RPMI8226 (cell line): ENCODE measurements at places on chromosomes 2 and 18.

DNA sequence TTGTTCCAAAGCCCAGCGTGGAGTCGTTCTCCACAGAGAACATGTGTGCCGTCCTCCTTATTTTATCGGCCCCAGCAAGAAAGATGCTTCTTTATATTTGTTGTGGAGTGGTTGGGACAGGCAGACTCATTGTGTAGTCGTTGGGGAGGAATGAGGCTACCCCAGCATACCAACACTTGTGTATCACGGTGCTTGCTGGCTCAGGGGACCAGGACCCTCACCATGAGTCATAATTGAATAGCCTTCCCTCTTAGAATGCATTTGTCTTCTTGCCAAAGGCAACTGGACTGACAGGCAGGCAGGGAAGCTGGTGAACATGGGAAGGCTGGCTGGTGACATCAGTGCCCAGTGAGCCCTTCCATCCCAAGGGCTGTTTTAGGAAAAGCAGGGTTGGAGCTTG lies 4.7 kb downstream of the CAPN10 start:
- DNase-seq: no peak

DNA sequence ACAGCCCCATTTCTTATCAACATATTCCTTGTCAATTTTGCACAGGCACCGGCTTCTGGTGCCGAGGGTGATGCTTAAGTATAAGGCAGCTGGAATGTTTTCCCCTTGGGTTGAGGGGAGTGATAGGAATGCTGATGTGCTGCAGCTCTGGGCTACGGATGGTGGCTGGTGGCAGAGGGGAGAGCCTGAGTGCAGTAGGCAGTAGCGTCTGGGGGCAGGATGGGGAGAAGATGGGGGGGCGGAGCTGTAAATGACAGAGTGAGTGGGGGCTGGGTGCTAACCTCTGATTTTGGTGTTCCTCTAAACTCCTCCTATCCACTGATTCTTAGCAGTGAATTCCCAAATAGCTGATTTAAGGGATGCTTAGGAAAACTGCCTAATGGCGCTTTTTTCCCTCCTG lies 20.7 kb downstream of the TMEM178A start:
- no peak for DNase-seq

DNA sequence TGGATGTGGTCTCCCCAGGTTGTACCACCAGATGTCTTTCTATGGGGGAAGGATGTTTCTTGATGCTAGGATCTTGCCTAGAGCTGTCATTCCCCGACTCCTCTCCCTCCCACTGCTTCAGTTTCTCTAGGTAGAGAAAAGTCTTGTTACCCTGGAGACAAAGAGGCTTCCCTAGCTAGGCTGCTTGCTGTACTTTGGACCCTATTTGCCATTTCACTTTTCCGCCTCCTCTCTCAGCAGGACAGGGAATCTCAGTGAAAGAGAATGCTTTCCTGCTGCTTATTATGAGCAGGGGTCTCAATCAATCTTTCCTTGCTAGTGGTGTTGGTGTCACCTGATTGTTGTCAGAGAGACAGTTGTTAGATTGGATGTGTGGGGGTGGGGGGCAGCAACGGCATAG lies 818.8 kb upstream of the GYPC start:
- DNase-seq: no peak

GRCh38 chr2:223979730-223980396 lies 22.6 kb downstream of the MRPL44 start:
- DNase-seq: no peak

GRCh38 chr18:48841381-48842258 lies 109.1 kb downstream of the SMAD7 start:
- no peak for DNase-seq

DNA sequence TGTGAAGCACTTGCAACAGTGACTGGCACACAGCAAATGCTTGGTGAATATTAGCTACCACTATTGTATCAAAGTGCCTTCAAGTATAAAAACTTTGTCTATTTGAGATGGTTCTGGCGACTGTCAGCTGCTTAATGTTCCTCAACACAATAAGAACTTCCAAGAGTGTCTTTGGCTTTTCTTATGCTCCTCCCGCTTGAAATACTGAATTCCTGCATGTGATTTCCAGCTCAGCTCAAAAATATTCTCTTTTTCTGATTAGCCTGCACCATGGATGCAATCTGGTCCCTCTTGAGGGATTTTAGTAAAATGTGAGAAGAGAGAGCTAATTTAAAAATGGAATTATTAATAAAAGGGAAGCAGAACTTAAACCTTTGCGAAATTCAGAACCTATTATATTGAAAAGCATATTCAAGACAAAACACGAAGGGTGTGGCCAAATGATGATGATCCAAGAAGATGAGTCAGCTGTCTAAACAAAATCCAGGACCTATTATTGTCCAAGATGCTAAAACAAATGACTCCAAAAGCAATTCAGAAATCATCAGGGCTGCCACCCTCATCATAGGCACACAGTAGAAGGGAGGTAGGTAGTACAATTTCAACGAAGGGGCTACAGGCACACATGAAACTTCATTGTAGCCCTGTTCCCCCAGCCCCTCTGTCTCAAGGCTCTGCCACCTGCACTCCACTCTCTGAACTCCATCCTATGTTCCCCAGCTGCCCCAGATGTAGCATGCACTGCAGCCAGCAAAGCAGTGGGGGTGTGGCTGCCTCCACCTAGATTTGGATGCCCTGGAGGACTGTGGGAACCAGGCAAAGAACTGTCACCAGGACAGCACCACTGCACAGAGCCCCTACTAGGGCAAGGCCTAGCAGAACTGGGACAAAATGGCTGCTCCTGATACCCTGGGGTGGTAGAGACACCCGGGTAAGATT lies 190.1 kb downstream of the ZNF385B start:
- DNase-seq: no peak

DNA sequence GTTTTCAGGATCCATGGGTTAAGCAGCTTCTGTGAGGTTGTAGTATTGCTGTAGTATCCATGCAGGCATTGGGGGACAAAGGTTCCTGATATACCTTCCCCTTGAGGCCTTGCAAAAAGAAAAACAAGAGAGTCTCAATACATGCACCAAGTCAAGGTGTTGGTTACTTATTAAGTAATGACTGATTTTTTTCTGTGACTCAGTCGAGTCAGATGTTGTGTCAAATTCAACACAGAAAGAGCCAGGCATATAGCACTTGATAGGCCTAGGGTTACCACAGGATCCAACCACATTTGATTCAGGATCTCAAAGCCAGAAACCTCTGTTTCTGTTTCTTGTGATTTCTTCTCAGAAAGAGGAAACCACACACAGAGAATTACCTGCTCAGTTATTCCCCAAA lies 24.9 kb upstream of the CD8A start:
- DNase-seq: no peak

DNA sequence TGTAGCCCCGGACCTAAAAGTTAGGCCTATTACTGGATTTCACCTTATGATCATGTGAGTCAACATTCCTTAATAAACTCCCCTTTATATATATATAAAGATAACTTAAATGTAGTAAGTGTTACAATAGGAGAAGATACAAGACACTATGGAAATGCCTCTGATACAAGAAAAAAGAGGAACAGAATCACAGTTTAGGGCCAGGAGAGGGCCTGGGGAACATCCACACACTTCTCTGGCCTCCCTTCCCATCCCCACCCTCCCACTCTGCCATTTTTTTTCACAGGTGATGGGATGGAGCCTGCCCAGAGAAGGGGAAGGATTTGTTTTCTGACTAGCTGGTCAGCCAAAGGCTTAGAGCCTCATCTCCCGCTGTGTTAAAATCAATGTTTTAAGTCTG lies 6.4 kb downstream of the CDC42EP3 start:
- no peak for DNase-seq

DNA sequence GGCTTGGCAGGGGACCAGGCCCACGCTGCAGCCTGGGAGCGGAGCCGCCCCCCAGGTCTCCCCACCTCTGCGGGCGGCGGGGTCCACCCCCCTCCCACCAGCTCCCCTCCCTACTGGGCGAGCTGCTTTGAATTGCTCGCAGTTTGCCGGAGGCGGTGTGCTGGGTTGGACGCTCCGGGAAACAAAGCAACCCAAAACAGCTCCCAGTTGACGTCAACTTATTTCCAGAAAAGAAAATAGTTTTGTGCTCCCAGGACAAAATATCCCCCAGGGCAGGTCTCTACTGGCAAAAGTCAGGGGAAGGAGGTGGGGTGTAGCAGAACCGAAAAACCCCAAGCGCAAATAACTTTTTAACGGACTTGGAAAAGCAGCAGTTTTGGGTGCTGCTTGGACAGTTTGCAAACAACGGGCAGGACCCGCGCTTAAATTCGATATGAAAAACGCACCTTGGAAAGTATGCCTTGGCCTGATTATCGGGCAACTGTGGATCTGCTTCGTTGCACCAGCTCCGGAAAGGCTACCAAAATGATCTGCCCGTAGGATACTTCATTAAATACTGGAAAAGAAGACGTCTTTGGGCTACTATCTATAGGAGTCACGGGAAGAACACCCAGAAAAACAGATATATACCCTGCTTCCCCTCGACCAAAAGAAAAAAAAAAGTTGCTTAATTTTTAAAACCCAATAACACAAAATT lies 2.8 kb upstream of the KCTD1 start:
- DNase-seq: no peak

- no peak for DNase-seq
Observed at GRCh38 chr2:1746174-1747064, 2.1 kb upstream of the PXDN start.

DNA sequence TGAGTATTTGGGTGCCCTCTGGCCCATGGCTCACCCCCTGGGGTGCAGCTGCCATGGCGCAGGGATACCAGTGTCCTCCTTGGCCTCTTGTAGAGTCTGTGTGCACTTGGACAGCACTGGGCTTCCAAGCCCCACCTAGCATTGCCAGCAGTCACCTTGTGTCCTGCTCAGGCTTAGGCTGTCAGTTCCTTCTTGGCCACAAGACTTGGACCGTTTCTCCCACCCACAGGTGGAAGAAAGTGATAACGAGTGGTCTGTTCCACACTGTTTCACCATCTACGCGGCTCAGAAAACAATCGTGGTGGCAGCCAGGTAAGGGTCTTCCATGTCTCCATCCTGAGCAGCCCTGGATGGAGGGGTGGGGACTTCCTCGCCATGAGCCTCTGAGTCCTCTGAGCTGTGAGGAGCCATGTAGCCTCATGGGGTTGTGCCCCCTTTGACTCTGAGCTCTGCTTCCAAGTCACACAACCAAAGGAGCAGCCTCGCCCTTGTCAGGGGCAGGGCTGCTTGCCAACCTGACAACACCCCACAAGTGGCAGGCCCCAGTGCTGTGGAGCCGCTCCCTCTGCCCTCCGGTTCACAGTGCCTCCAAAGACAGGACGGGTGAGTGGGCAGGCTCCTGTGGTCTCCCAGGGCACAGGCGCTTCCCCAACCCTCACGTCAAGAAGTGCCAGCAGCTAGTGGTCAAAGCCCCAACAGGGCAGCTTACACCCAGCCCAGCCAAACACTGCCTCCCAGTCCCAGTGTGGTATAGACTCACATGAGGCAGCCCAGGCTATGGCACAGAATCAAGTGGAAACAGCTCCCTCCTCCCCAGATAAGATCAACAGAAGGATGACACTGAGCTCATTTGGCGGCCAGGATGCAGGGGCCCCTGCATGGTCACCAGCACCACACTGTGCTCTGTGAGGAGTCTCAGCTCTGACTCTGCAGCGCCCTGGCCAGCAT lies 18.4 kb downstream of the STK25 start:
- DNase-seq: no peak

DNA sequence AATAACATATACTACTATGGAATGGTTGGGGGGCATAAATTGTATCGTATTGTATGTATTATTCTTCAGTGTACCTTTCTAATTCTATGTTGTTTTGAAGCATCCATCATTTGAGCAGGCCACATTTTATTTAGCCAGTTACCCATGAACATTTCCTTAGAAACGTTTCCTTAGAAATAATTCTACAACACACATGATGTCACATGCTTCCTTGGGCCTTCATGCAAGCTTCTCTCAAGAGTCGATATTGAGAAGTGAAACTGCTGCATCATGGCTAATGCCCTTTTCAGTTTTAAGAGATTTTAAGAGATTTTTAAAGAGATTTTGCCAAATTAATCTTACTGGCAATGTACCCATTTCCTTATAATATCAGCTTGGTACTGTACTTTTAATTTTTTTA lies 63.9 kb downstream of the ALPK2 start:
- DNase-seq: peak; percentile 90

GRCh38 chr2:23296691-23297090 lies 88.3 kb upstream of the KLHL29 start:
- no peak for DNase-seq

- DNase-seq: no peak
Observed at GRCh38 chr2:121479882-121480522, 50.7 kb upstream of the RNU4ATAC start.

- no peak for DNase-seq
Observed at GRCh38 chr2:62110415-62111025, 85.4 kb upstream of the B3GNT2 start.

GRCh38 chr18:3624935-3625741 lies 175.2 kb downstream of the TGIF1 start:
- DNase-seq: peak; percentile 15

- no peak for DNase-seq
Observed at GRCh38 chr2:191441496-191442214, 196.5 kb downstream of the MYO1B start.

- DNase-seq: peak; percentile 11
Observed at GRCh38 chr2:46276642-46277041, 20.6 kb upstream of the EPAS1 start.

DNA sequence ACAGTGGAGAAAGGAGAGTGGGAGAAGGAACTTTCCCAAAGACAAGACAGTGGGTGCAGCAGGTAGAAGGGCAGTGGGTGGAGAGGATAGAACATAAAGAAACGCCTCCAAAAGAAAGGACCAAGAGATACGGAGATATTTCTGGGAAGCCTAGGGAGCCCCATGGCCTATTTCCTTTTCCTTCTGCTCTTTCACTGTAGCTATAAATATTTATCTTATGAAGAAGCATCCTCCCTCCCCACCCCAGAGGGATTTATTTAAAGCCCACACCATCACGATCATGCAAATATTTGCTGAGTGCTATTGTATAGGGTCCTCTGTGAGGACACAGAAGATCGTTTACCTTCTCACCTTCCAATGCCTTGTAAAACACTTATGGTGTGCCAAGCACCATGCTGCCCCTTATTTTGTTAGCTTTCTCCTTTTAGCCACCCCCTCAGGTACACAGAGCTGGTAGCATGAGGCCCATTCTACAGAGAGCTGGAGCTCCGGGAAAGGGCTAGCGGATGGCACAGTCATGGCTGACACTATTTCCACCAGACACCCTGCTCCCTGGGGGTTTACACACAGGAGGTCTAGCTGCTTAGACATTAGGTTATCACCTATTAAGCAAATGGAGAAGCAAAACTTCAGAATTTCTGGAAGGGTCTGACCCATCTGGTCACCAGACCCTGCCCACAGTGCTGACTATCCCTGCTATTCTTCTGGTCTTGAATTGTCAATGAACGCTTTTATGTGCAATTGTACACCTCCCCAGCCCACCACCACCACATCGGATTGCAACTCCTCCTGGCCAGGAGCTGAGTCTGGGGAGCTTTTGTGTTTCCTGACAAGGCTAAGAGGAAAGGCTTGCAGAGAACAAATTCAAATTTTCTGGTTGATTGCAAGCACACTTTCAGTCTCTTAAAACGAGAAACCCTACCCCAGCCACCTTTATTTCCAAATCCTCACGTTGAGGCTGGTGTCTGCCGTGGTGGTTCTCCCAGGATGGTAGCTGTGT lies 91.8 kb upstream of the KLF7 start:
- no peak for DNase-seq

GRCh38 chr2:200189964-200190363 lies 116.5 kb upstream of the SPATS2L start:
- no peak for DNase-seq
